IMR-90 (cell line): ENCODE measurements at places on chromosomes 1 and 21. TPM values are rescaled to one million over a fixed set of nuclear protein-coding genes. Genes with fewer than 3 reads are reported as not detected.

Gene TEKT2
- 0.18 TPM in 1 of 2 replicates, not detected in the other for total RNA-seq

- no peak overlapping the region for H3K4me3 ChIP-seq
- no peak overlapping the region for H3K27ac ChIP-seq
- H3K27me3 ChIP-seq = no peaks in the 10 kb centered on the region
- no peak for DNase-seq
Measured at GRCh38 chr1:207305489-207305873, 16.0 kb upstream of the CD55 start.

DNA sequence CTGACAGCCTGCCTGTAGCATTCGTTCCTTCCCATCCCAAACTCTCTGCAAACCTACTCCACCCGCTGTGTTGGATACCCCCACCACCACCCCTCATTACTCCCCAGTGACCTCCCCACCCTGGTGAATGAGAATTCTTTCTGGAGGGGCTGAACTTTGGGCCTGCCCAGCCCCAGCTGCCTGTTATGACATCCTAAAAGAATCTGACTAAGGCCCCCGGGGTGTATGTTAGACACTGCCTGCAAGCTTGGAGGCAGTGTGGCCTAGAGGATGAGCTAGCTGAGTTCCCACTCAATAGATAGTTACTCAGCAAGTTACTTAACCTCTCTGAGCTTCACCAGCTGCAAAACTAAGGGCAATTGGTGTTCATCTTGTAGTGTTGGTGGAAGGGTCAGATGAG is 110.2 kb upstream of the FGGY start:
- DNase-seq = peak; percentile 79
- no peak overlapping the region for H3K4me3 ChIP-seq
- peaks cover 5% of the 10 kb centered on the region for H3K4me1 ChIP-seq
- no peak overlapping the region for H3K27ac ChIP-seq

- no peak overlapping the region for H3K27ac ChIP-seq
- peak; percentile 57 for DNase-seq
Measured at GRCh38 chr1:7922301-7922700, 18.3 kb downstream of the TNFRSF9 start.

Gene TMEM201
- 1.3 and 1.9 TPM in 2 replicates for total RNA-seq

- H3K4me1 ChIP-seq = no peaks in the 10 kb centered on the region
- H3K36me3 ChIP-seq = no peaks in the 10 kb centered on the region
- DNase-seq = no peak
- H3K27me3 ChIP-seq = peaks cover 25% of the 10 kb centered on the region
- H3K4me3 ChIP-seq = no peak within 1 kb of the TSS
Measured at GRCh38 chr1:2476061-2476999, at the start of gene PLCH2. TSS of gene PLCH2 (plus strand) at chr1:2476289. CDS start at chr1:2476589, 300 bp downstream.

Gene GPR37L1
- total RNA-seq = not detected in 2 replicates

GRCh38 chr1:163875200-163875926 is 553.6 kb downstream of the NUF2 start:
- no peak overlapping the region for H3K4me3 ChIP-seq
- H3K27me3 ChIP-seq = no peaks in the 10 kb centered on the region
- no peaks in the 10 kb centered on the region for H3K4me1 ChIP-seq

Gene DCDC2B
- total RNA-seq = not detected in 2 replicates

DNA sequence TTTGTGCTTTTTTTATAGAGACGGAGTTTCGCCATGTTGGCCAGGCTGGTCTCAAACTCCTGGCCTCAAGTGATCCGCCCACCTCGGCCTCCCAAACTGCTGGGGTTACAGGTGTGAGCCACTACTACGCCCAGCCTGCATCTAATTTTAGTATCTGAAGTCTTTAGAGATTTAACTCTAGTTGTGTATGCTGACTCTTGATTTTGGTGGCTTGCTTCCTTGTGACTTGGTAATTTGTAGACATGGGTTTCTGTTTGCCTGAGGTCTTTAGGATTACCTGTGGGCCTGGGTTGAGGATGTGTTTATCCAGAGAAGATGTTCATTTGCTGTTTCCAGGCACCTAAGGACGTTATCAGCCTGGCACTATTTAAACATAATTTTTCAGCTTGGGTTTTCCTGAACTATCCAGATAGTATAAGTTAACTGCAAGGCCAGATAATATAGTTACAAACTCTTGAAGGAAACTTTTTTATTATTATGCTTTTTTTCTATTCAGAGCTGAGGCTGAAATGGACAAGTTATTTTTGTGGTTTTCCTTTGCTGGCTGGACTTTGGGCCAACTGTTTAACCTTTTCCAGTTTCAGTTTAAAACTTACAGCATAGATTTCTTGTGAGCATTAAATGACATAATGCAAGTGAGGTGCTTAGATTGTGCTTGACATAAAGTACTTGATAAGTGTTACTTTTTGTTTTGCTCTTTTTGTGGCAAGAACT is 7.5 kb upstream of the VASH2 start:
- peaks cover 2% of the 10 kb centered on the region; the same call in 1 of the 2 replicates for H3K27me3 ChIP-seq
- DNase-seq = no peak
- no peak overlapping the region for H3K27ac ChIP-seq
- H3K36me3 ChIP-seq = no peaks in the 10 kb centered on the region
- no peak overlapping the region for H3K4me3 ChIP-seq
- H3K4me1 ChIP-seq = no peaks in the 10 kb centered on the region

Gene C4BPA
- total RNA-seq = not detected in 2 replicates

DNA sequence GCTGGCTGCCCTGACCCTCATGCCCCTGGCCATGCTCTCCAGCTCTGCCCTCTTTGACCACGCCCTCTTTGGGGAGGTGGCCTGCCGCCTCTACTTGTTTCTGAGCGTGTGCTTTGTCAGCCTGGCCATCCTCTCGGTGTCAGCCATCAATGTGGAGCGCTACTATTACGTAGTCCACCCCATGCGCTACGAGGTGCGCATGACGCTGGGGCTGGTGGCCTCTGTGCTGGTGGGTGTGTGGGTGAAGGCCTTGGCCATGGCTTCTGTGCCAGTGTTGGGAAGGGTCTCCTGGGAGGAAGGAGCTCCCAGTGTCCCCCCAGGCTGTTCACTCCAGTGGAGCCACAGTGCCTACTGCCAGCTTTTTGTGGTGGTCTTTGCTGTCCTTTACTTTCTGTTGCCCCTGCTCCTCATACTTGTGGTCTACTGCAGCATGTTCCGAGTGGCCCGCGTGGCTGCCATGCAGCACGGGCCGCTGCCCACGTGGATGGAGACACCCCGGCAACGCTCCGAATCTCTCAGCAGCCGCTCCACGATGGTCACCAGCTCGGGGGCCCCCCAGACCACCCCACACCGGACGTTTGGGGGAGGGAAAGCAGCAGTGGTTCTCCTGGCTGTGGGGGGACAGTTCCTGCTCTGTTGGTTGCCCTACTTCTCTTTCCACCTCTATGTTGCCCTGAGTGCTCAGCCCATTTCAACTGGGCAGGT is 3.8 kb downstream of the GPR61 start:
- H3K4me3 ChIP-seq = no peak overlapping the region
- H3K36me3 ChIP-seq = no peaks in the 10 kb centered on the region
- H3K27me3 ChIP-seq = peaks cover 23% of the 10 kb centered on the region
- DNase-seq = no peak

GRCh38 chr21:31343680-31344480 is at the start of gene TIAM1:
TSS of gene TIAM1 (minus strand) at chr21:31344261. CDS start at chr21:31266972, 77,289 bp downstream.
- H3K27me3 ChIP-seq = peaks cover 39% of the 10 kb centered on the region
- H3K36me3 ChIP-seq = no peaks in the 10 kb centered on the region

DNA sequence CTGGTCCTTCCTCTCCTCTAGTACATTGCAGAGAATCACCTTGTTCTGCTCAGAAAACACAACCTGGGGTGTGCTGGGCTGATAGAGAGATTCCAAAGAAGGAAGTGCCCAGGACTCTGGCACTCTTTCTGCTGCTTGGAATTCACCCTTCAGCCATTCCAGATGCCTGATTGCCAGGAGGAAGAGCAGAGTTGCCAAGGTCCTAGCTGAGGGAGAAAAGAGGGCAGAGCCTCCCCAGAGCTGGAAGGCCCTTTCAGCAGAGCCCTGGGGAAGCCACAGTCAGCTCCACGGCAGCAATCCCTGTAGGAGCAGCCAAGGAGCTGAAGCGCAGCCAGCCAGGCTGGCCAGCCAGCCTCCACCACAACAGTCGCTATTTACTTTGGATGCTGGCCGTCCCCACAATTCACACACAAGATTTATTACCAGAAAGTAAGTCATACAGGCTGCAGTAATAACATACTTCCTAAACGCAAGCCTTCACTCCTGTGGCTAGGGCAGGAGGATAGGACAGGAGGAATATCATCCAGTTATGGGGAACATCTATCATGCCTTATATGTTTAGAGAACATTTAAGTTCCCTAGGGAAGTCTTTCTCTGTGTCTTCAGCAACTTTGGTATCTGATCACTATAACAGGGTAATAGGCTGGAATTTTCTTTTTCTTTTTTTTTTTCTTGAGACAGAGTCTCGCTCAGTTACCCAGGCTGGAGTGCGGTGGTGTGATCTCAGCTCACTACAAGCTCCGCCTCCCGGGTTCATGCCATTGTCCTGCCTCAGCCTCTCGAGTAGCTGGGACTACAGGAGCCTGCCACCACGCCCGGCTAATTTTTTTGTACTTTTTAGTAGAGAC is 36.6 kb upstream of the SLC44A3 start:
- H3K36me3 ChIP-seq = no peaks in the 10 kb centered on the region
- DNase-seq = peak; percentile 94
- no peak overlapping the region for H3K4me3 ChIP-seq
- H3K27me3 ChIP-seq = peaks cover 11% of the 10 kb centered on the region
- peak overlapping the region; percentile 73 for H3K27ac ChIP-seq

- H3K27me3 ChIP-seq = no peaks in the 10 kb centered on the region
- H3K27ac ChIP-seq = no peak overlapping the region; the same call in 1 of the 2 replicates
- H3K4me3 ChIP-seq = no peak overlapping the region
- no peak for DNase-seq
Measured at GRCh38 chr1:216653001-216653400, 70.2 kb downstream of the ESRRG start.

Gene KIF1B
- 21.1 and 32.5 TPM in 2 replicates for total RNA-seq

- H3K27me3 ChIP-seq = no peaks in the 10 kb centered on the region
- H3K4me1 ChIP-seq = no peaks in the 10 kb centered on the region
- H3K27ac ChIP-seq = no peak overlapping the region
- no peak for DNase-seq
- H3K36me3 ChIP-seq = no peaks in the 10 kb centered on the region
- H3K4me3 ChIP-seq = no peak overlapping the region
Measured at GRCh38 chr1:168939110-168939946, 167.2 kb upstream of the ATP1B1 start.

- no peaks in the 10 kb centered on the region for H3K27me3 ChIP-seq
- H3K36me3 ChIP-seq = peaks cover 52% of the 10 kb centered on the region
- no peak overlapping the region for H3K4me3 ChIP-seq
- no peak overlapping the region for H3K27ac ChIP-seq
- no peak for DNase-seq
Measured at GRCh38 chr1:3780901-3781300, 8.4 kb downstream of the SMIM1 start.

- H3K4me1 ChIP-seq = peaks cover 15% of the 10 kb centered on the region
- no peak overlapping the region for H3K27ac ChIP-seq
- peak; percentile 83 for DNase-seq
Measured at GRCh38 chr1:225626698-225627097, 26.2 kb downstream of the ENAH start.

- peak; percentile 100 for DNase-seq
- peaks cover 12% of the 10 kb centered on the region for H3K4me1 ChIP-seq
- H3K4me3 ChIP-seq = no peak overlapping the region
- peaks cover 5% of the 10 kb centered on the region for H3K27me3 ChIP-seq
- H3K36me3 ChIP-seq = no peaks in the 10 kb centered on the region
- H3K27ac ChIP-seq = peak overlapping the region; percentile 16
Measured at GRCh38 chr1:235943581-235944114, 76.9 kb upstream of the LYST start.

Gene SESN2
- 8.1 and 10.2 TPM in 2 replicates for total RNA-seq

- no peaks in the 10 kb centered on the region for H3K27me3 ChIP-seq
- peaks cover 4% of the 10 kb centered on the region for H3K4me1 ChIP-seq
- peak overlapping the region; percentile 15 for H3K27ac ChIP-seq
- peak; percentile 99 for DNase-seq
- no peaks in the 10 kb centered on the region for H3K36me3 ChIP-seq
Measured at GRCh38 chr1:223887747-223888418, 42.1 kb upstream of the TP53BP2 start.

DNA sequence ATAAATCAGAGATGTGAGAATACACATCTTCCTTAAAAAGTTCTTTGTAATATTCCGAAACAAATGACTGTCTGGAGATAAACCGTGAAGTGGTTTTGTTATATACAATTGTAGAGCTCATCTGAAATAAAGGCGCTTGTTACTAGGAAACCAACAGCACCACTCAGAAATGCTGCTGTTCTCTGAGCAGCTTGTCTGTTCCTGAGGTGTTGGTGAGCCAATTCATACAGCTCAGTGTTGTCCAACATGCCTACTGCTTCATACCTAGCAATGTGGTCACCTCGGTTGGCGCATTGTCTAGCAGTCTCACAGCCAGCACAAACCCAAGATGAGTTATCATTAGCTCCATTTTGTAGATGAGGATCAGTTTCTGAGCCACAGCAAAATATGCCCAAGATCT is 44.4 kb downstream of the GFI1 start:
- no peaks in the 10 kb centered on the region for H3K36me3 ChIP-seq
- no peak overlapping the region for H3K27ac ChIP-seq
- no peak for DNase-seq
- peaks cover 12% of the 10 kb centered on the region for H3K4me1 ChIP-seq
- H3K4me3 ChIP-seq = no peak overlapping the region
- no peaks in the 10 kb centered on the region for H3K27me3 ChIP-seq

- no peak overlapping the region for H3K4me3 ChIP-seq
- H3K4me1 ChIP-seq = peaks cover 16% of the 10 kb centered on the region
- no peaks in the 10 kb centered on the region for H3K27me3 ChIP-seq
- H3K36me3 ChIP-seq = no peaks in the 10 kb centered on the region
- DNase-seq = peak; percentile 54
- H3K27ac ChIP-seq = no peak overlapping the region
Measured at GRCh38 chr1:200184196-200184595, 156.7 kb downstream of the NR5A2 start.

Gene NBL1
- 12.5 and 14.0 TPM in 2 replicates for total RNA-seq

Gene CFHR4
- total RNA-seq = not detected in 2 replicates

Gene OR2T33
- not detected in 2 replicates for total RNA-seq

GRCh38 chr21:45306832-45307571 is 19.3 kb upstream of the POFUT2 start:
- no peaks in the 10 kb centered on the region for H3K27me3 ChIP-seq
- peaks cover 31% of the 10 kb centered on the region for H3K4me1 ChIP-seq

DNA sequence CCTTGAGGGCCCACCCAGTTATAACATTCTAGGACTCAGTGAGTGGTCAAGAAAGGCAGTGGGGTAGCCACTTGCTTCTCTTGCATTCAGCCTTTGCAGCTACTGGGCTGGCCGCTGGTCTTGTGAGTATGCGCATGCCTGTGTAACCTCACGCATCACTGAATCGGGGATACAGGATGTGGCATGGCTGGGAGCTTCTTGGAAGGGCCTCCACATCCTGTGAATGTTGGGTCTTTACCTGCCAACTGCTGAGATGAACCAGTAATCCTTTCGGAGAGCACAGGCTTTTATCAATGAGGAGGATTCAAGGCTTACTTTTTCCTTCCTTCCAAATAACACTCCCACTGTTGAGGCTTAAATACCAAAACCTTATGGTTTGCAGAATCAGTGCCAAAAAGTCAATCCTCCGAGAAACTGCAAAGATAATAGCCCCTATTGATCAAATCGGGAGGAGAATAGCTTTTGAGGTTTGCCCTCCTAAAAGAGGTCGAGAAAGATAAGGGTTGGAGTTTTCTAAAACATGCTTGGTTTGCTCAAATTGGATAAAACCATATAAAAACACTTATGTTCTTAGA is 198.9 kb upstream of the UBE2U start:
- no peaks in the 10 kb centered on the region for H3K27me3 ChIP-seq
- peaks cover 10% of the 10 kb centered on the region for H3K4me1 ChIP-seq
- peak; percentile 5 for DNase-seq
- H3K4me3 ChIP-seq = no peak overlapping the region
- H3K36me3 ChIP-seq = no peaks in the 10 kb centered on the region
- no peak overlapping the region for H3K27ac ChIP-seq
